PC-9 (cell line): ENCODE measurements at places on chromosomes 1 and 21. TPM values are rescaled to one million over a fixed set of nuclear protein-coding genes. Genes with fewer than 3 reads are reported as not detected.

Gene TAS1R3
- 0.57 and 1.2 TPM in 2 replicates for total RNA-seq

Gene AMPD1
- total RNA-seq, result not detected in 2 replicates

Gene SLC27A3
- total RNA-seq, result 14.4 and 17.1 TPM in 2 replicates

Gene CFHR4
- total RNA-seq, result not detected in 2 replicates

Gene ERG
- total RNA-seq, result not detected in 2 replicates

Gene KIRREL1
- 25.8 and 30.7 TPM in 2 replicates for total RNA-seq

Gene S100A2
- 145 and 147 TPM in 2 replicates for total RNA-seq

Gene HNRNPR
- total RNA-seq, result 149 and 198 TPM in 2 replicates

Gene ANGPTL3
- not detected in 2 replicates for total RNA-seq

Gene TTC22
- total RNA-seq, result 24.1 and 26.3 TPM in 2 replicates

Gene CASP9
- 12.4 and 16.6 TPM in 2 replicates for total RNA-seq

Gene DIPK1A
- 10.5 and 11.2 TPM in 2 replicates for total RNA-seq

Gene INSRR
- total RNA-seq, result not detected in 2 replicates

Gene SPRR4
- total RNA-seq, result not detected in 2 replicates

Gene SELP
- total RNA-seq, result not detected in 2 replicates

Gene FLAD1
- total RNA-seq, result 47.9 and 54.2 TPM in 2 replicates

Gene CRYBG2
- total RNA-seq, result 21.7 and 24.6 TPM in 2 replicates

Gene PDIK1L
- total RNA-seq, result 7.6 and 8.4 TPM in 2 replicates

Gene RNU1-1
- 1,333 and 3,235 TPM in 2 replicates for total RNA-seq

Gene FCGR3A
- total RNA-seq, result not detected in 2 replicates

Gene DSCAM
- not detected in 2 replicates for total RNA-seq

Gene NUP210L
- not detected in 2 replicates for total RNA-seq

Gene CEP85
- 34.0 and 42.5 TPM in 2 replicates for total RNA-seq

Gene PBX1
- 44.5 and 57.7 TPM in 2 replicates for total RNA-seq

Gene F5
- total RNA-seq, result not detected in 2 replicates

Gene ALPL
- not detected in 2 replicates for total RNA-seq

Gene S100A7
- not detected in 2 replicates for total RNA-seq

Gene MAEL
- total RNA-seq, result not detected in 2 replicates

Gene OBSCN
- total RNA-seq, result 62.9 and 91.7 TPM in 2 replicates

Gene PLA2G2F
- 0.20 TPM in 1 of 2 replicates, not detected in the other for total RNA-seq

Gene C1QC
- total RNA-seq, result not detected in 2 replicates

Gene CFAP126
- 1.5 TPM in 1 of 2 replicates, not detected in the other for total RNA-seq

Gene HLX
- 1.1 and 1.8 TPM in 2 replicates for total RNA-seq

Gene KRTAP19-3
- not detected in 2 replicates for total RNA-seq

Gene ACTRT2
- not detected in 2 replicates for total RNA-seq

Gene PRDM16
- total RNA-seq, result not detected in 2 replicates

Gene CENPF
- total RNA-seq, result 102 and 156 TPM in 2 replicates

Gene AIRE
- not detected in 2 replicates for total RNA-seq
